AG08396 (cell line): ENCODE measurements at places on chromosomes 1 and 21.

DNA sequence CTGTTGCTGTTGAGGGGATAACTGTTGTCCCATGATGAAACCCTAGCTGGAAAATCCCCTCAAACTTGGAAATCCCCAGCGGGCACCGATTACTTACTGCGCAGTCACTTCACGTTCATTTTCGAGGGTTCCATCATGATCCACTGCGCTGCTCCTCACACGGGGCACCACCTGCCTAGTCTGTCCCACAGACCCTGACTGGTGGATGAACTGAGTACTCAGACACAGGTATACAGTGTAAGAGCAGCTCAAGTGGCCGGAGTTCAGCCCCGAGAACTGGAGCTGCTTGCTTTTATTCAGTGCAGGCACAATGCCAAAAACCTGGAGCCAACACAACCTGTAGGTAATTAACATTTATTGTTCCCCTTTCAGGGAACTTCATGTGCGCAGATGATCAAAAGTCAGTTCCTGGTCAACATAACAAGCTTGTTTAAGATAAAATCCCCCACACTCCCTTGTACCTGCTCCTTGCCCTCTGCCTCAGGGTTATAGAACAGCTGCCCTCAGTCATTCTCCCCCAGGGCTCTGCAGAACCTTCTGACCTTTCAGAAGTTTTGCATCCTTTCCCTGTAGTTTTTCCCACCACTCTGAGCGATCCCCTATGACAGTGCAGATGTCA lies 46.5 kb upstream of the PRELP start:
- no peak for DNase-seq

DNA sequence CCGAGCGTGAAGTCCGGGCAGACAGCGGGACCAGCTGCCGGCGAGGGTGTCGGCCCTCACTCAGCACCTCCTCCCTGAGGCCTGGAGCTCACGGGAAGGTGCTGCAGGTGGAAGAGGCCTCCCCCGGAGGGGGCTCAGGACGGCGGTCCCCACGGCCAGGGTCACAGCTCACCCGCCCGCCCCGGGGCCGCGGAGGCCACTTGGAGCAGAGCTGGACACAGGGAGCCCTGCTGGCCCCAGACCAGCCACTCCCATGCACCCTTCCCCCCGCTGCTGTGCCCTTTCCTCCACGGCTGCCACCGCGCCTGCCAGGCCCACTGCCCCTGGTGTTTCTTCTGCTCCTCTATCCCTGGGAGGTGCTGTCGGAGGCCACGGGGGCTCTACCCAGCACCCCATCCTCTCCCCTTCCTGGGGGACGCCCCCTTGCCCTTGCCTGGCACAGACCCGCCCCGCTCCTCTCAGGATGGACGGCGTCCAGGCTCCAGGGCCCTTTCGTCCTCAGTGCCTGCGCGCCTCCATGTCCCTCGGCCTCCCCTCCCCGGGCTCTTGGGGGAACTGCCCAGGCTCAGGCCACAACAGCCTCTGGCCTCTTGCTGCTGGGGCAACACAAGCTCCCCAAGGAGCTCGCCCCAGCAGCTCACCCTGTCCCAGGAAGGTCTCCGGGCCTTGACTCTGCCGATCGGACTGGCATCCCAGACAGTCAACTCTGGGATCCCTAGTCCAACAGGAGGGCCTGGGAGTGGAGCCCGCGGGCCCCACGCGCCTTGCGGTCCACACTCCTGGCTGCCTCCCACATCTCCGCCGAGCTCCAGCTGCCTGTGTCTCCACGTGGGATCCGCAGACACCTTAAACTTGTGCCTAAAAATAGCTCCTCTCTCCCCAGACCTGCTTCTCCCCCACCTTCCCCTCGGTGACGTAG lies 4.1 kb downstream of the TMEM240 start:
- no peak for DNase-seq

DNA sequence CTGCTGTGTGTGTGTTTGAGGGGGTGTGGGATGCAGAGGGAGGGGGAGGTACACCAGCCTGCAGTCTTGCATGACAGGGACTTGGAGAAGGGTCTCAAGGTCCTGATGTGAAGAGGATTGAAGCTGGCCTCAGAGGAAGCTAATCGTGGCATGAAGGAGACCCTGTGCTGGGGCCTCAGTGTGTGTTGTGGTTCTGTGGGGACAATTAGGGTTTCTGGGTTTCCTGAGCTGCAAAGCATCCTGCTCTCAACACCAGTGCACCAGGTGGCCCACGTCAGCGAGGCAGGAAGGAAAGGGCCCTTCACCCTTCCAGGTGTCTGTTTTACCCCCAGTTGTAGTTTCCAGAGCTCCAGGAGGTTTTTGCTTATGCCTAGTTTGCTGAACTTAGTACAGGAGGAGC lies 52.8 kb downstream of the TENT5C start:
- no peak for DNase-seq

GRCh38 chr1:180382326-180383115 lies 119.9 kb downstream of the ACBD6 start:
- no peak for DNase-seq

- DNase-seq: no peak
These were observed 29.7 kb downstream of the MRPL39 start for GRCh38 chr21:25577424-25578055.

DNA sequence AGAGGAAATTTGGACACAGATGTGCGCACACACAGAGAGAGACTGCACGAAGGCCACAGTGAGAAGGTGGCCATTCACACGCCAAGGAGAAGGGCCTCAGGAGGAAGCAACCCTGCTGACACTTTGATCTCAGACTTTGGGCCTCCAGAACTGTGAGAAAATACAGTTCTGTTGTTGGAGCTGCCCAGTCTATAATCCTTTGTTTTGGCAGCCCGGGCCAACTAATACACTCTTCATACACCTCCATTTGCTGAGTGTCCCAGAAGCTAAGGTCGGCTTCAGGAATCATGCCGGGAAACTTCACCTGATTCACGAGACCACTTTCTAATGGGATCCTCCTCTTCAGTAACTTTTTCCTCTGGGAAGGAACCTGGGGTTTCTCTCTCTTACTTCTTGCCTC lies 23.2 kb downstream of the HUNK start:
- no peak for DNase-seq

GRCh38 chr1:71785000-71785399 lies 497.3 kb downstream of the NEGR1 start:
- DNase-seq: no peak

GRCh38 chr1:8409106-8409505 lies 91.2 kb downstream of the SLC45A1 start:
- DNase-seq: peak; percentile 35

DNA sequence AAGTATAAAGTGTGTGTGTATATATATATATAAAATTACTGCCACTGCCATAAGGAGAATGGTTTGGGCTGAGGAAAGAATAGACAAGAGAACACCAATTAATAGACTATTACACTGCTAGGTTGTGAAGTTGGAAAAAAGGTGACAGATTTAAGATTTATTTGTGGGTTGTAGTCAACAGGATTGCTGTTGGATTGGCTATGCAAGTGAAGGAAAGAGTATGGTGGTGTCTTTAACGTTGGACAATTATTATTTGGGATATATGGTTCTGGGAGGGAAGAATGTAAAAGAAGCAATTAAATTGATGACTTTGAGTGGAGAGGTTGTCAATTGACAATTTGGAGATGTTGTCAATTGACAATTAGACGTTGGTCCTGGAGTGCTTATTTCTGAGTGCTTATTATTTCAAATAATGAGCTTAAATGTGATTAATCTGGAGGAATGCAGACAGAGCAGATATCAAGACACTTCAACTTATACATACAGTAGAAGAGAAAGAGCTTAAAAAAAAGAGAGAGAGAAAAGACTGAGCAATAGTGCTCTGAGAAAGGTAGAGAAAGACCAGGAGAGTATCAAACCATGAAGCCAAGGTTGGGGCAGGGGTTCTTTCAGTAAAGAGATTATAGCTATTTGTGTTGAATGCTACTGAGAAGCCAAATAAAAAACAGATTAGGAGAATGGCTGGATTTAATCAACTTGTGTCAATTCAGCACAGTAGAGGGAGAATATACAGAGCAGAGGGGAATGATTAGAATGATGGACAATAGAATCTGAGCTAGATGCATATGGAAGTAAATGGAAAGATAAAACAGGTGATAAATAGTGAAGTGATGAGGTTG lies 9.7 kb downstream of the PTGS2 start:
- DNase-seq: no peak

DNA sequence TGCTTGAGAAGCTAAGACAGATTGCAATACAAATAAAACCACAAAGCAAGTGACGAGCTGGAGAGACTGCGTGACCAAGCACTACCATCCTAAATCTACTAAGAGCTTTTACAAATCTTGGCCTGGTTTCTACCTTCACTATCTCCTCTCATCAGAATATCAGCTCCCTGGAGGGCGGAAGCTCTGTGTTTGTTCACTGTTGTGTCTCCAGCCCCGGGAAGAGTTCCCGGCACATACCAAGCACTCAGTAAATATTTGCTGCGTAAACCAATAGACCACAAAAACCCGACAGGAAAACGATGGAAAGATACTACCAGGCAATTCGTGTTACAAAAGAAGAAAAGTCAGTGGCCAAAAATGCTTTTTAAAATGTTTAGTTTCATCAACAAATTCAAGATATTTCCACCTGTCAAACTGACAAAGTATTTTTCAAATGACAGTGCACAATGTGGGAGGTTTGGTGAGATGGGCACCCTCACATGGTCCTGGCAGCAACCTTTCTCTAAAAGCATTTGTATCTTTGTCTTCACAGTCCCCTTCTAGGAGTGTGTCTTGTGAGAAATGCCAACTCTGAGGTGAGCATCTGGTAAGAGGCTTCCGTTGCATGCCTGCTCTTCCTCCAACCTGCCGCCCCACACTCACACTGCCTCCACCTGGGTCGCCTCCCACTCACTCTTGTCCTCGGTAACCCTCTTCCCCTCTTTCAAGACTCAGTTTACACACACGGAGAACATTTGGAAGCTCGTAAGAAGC lies 34.7 kb downstream of the SLC1A7 start:
- peak; percentile 80 for DNase-seq
